Stimulated activated CD4-positive, alpha-beta T cell treated with anti-CD3 and anti-CD28 coated beads, Interleukin-15, amount 100 ng/mL, for 1 hour (primary cell): ENCODE measurements at places on chromosomes 7 and 10.

GRCh38 chr7:22783421-22783820 is 39.2 kb downstream of the TOMM7 start:
- no peak for DNase-seq

GRCh38 chr7:17902599-17902998 is 37.7 kb downstream of the SNX13 start:
- DNase-seq, result no peak

GRCh38 chr7:2811476-2812113 is 32.5 kb downstream of the GNA12 start:
- no peak for DNase-seq

- DNase-seq, result no peak
Measured at GRCh38 chr7:114784746-114785145, 137.1 kb upstream of the MDFIC start.

DNA sequence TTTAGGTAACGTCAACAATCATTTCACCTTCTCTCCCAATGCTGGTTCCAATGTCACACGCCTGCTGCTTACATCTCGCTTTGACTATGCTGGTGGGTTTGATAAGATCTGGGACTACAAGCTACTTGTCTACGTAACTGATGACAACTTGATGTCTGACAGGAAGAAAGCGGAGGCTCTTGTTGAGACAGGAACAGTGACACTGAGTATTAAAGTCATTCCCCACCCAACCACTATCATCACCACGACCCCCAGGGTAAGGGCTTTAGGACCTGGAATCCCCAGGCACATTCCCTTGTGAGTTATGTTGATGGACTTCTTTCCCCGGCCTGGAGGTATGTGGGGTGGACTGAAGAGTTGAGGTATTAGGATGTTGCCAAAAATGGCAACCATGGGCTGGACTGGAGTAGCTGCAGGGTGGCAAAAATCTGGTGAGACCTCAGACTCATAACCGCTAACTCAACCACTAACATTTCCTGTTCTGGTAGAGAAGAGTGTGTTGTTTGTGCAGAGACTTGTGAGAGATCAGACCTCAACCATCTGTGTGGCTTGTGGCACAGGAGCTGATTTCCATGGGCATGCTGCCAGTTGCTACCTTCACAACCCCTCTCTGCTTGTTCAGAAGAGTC is 59.2 kb downstream of the CDHR3 start:
- no peak for DNase-seq
